ENCODE measurements at places on chromosomes 6 and 20.

GRCh38 chr6:46184114-46184513 is 13.3 kb upstream of the ENPP5 start:
- no peak for DNase-seq

DNA sequence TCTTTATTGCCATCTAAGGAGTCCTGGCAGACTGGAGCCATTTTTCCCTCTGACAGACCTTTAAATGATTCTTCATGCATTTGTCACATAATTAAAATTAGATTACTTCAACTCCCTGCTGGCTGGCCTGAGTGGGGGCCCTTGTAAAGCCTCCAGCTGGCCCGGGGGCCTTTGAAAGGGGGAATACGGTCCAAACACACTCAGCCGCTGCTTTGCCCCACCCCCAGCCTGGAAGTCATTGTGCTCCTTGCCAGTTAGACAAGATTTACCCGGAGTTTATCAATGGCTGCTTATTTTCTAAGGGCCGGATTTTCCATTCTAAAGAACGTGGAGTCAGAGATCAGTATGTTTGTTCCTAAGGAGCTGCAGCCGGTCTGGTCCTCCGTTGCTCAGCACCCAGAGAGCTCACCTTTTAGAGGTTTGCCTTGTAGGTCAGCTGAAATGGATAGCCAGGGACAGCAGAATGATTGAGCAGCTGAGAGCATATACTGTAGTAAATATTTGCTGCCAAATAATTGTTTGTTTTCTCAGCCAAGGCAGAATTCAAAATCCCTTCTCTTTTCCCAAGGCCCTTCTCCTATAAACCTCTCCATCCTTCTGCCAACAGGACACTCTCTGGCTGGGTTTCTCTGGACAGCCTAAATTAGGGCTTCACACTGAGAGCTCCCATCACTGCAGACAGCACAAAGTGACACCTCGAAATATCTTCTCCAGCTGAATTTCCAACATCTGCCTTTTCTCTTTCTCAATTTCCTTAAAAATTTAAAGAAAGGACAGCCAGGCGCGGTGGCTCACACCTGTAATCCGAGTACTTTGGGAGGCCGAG is 68.4 kb upstream of the RBM24 start:
- no peak for DNase-seq

DNA sequence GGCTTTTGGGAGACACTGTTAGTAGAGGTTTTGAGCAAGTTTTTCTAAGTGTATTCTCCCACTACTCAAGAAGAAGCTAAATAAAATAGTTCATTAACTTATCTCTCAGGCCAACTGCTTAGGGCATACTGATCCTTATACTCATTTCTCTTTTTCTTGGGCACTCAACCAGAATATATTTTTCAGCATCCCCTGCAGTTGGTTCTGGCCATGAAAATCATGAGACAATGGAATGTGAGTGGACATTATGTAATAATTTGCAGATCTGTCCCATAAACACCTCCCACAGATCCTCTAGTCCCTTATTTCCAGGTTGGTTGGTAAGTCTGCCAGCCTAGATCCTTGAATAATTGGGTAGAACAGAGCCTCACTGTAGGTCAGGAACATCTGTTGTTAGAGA is 136.7 kb downstream of the AIG1 start:
- DNase-seq: no peak

DNA sequence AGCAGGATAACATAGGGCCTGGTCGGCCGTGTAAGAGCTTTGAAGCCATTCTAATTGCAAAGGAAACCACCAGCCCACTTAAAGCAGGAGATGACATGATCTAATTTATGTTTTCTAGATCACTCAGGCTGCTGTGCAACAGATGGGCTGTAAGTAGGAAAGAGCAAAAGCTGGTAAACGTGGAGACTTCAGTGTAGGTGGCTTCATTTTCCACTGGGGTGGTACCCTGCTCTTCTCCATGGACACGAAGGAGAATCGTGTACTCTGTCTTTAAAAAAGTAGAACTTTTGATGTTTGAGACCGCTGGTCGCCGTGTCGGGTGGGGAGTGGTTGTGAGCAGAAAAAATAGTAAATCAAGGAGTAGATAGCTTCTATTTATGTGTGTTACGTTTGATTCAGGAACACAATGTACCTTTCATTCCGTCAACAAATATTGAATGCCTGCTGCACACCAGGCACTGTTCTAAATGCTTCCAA is 6.4 kb downstream of the CASS4 start:
- no peak for DNase-seq

DNA sequence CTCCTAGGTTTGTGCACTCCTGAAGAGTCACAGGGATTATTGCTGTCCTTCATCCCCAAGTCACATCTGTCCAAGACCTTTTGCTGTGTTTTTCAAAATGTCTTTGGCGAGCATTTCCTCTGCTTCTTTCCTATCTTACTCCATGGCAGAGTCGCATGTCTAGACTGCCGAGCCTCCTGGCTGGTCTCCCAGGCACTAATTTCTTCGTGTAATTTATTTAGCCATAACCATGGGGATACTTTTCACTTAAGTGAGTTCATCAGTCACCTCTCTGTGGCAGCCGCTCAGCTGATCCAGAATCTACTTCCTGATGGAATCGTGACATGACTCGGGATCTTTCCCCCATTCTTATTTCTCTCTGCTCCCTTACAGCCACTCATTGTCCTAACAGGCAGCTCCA is 25.8 kb downstream of the ADGRF5 start:
- DNase-seq: no peak

DNA sequence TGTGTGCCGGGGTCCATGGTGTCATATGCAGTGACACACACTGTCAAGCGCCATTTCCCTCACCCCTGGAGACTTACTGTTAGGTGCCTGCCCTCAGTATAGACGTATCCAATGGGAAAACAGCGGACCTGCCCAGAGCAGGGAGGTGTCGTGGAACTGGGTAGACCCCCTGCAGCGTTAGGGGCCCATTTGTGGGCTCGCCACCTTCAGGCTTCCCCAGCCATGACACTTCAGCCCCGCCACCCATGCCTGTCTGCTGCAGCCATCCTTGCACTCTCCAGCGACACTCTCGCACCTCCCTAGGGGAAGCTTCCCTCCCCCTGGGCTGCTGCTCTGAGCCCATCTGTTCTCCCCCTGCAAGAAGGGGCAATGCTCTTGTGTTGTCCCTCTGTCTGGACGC is 43.2 kb downstream of the STK35 start:
- DNase-seq: no peak

All from HuH-7 (cell line).